Right atrium auricular region (tissue), 2 donors: ENCODE measurements at places on chromosomes 5 and 9. TPM values are rescaled to one million over a fixed set of nuclear protein-coding genes. Genes with fewer than 3 reads are reported as not detected.

GRCh38 chr5:135069016-135069770, 35.2 kb upstream of the PITX1 start:
- DNase-seq: no peak

GRCh38 chr5:144206141-144206540, 35.5 kb downstream of the KCTD16 start:
- DNase-seq: no peak

DNA sequence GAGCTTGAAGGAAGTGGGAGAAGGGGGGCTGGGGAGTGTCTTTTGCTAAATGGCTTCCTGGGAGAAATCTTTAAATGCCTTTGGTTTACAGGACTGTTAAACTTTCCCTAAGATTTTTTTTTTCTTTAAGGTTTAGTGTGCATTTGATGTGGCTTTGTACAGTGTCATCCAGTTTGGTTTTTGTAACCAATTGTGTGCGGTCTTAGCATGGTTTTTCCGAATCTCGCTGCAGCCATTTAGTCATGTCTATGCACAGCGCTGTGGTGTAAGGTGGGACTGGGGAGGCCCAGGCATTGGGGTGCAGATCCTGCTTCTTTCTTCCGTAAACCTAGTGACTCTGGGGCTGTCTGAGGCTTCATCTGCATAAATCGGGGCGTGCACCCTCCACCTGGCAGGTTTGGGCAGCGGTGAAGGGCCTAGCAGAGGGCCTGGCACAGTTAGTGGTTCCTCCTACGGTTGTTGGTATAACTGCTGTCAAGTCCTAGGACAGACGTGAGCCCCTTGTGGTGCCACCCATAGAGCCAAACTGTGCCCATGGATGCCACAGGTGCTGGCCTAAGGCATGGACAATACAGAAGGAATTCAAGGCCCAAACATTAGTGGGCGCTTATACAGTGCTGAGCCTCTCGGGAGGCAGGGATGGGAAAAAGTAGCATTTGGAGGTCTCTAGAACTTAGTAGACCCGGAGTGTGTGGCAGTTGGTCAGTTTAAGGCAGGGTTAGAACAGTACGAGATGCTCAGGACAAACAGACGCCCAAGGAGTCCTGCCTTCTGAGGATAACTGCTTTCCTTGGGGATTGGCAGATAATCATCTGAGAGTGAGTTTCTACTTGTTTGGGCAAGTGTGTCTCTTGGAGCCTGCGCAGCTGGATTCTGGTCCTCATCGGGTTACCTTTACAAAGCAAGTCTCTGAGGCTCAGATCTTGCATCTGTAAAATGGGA, 1.5 kb downstream of the PRRC2B start:
- no peak for DNase-seq

Gene FST
- total RNA-seq: 1.5 TPM

Gene ENTPD8
- not detected for total RNA-seq

Gene DCANP1
- not detected for total RNA-seq

Gene DOCK2
- total RNA-seq: 3.7 TPM

Gene SEMA5A
- total RNA-seq: 14.1 TPM

Gene SPINK6
- not detected for total RNA-seq
